ENCODE measurements at places on chromosomes 16 and 17. TPM values are rescaled to one million over a fixed set of nuclear protein-coding genes. Genes with fewer than 3 reads are reported as not detected.

GRCh38 chr17:61366715-61367413 is 32.8 kb upstream of the TBX2 start:
- DNase-seq, result peak; percentile 47

DNA sequence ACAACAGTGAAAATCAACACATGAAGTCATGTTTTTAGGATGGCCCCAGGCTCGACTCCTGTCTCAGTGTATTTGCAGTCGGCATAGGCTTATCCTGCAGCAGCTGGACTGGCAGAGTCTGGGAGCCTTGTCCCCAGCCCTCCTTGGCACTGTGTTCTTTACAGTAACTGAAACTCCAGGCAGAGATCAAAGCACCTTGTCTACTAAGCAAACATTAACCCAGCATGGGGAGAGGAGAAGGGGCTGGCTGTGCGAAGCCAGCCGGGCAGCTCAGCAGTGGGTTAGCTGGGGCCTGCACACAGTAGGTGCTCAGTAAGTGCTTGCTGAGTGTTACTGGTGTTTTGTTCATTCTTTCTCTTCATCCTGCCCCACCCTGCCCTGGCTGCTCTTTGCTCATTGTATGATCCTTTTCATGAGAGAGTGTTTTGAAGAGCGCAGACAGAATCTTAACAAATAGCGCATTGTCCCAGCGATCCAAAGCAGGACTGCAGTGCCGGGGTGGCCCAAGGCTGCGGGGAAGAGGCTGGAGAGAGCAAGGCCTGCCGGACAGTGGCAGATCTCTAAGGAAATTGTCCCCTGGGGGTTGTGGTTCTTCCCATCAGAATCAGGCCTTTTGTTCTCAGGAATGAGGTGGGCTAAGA is 23.5 kb upstream of the ITGB4 start:
- DNase-seq, result peak; percentile 71

- no peak for DNase-seq
Observed at GRCh38 chr17:6996256-6997011, 585 bp downstream of the ALOX12 start.

- no peak for DNase-seq
Observed at GRCh38 chr17:63116967-63117830, 151.2 kb downstream of the TANC2 start.

DNA sequence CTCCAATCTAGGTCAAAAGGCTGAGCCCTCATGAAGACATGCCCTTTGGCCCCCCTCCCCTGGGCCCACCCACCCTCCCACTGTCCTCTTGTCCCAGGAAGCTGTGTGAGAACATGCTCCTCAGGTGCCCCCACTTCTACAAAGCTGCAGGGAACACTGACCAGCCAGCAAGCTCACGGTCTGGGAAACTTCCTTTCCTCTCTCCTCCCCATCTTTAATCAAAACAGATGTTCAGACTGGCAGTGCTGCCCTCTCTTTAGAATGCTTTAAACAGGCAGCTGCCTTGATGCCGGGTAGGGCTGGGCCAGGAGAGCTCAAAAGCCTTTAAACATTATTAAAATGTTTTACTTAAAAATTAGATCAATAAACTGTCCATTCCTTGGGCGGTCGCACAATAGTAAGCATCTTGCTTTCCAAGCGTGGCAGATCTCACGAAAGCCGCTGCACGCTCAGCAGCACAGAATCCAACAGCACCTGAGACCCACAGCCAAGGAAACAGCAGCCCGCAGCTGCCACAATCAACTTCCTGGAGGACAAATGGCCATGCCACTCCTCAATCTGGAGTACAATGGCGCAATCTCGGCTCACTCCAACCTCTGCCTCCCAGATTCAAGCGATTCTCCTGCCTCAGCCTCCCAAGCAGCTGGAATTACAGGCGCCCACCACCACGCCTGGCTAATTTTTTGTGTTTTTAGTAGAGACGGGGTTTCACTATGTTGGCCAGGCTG is 399.2 kb downstream of the SLC39A11 start:
- no peak for DNase-seq

- no peak for DNase-seq
Observed at GRCh38 chr16:48829336-48830310, 219.6 kb upstream of the N4BP1 start.

The PPP1R27 gene
- not detected for total RNA-seq

The CTRB1 gene
- total RNA-seq, result not detected

The WNK4 gene
- total RNA-seq, result 30.4 TPM

All from stomach (tissue), 19 donors.